Midbrain (tissue), 1 donor: ENCODE measurements at places on chromosomes 5 and 9.

DNA sequence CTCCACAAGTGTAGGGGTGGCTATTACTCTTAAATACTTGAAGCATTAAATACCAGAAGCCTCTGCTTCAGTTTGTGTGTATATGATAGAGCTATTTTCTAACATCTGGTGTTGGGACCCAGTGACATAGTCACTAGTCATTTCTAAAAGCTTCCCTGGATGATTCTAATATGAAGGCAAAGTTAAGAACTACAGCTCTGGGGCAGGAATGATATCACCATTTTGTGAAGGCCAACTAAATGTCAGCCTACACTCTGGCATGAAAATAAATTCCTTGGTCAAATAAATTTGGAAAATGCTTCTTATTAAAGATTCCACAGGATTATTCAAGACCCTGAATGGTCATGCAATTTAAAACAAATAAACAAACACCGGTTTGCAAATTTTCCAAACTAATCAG is 197.7 kb downstream of the PLK2 start:
- no peak for DNase-seq

DNA sequence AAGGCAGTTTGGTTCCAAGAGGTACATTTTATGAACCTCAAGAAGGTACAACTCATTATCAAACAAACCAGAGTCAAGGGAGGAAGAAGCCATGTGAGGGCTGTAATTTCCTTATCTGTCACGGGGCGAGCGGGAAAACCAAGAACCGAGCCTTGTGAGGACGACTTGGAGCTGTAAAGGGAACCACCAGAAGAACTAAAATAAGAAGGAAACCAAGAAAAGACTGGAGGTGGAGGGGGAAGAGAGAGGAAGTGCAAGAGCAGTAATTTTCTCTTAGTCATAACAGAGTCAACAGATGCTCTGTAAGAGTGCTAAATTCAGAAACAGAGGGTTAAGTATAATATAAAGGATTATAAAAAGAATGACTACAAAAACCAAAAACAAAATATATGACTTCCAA is 127.1 kb downstream of the DIRAS2 start:
- DNase-seq = no peak

DNA sequence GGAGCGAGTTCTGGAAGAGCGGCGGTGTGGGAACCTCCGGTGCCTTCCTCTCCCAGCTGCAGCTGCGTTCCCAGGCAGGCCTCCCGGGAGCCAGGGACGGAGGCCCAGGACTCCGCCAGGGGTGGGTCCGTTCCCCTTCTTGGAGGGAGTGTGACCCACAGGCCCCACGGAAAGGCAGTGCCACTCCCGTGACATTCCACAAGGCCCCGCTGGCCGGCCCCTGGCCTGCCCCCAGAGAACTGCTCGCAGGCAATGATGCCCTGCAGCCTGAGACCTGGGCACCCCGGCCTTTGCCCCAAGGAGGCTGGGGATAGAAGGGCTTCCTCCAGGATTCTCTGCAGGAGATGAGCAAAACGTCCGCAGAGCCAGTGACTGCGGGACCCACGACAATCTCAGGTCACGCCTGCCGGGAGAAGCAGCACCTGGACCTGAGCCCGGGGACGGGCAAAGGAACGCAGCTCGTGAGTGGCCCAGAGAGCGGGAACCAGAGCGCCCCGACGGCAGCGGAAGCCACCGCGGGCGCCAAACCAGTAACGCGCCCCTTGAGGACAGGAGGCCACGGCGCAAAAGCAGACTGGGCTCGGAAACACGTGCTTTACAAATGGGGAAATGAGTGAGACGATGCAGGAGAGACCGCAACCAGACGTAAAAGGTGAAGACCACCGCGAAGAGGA is 9.3 kb downstream of the OBP2B start:
- DNase-seq = no peak

GRCh38 chr5:57817001-57817453 is 334.4 kb upstream of the ACTBL2 start:
- no peak for DNase-seq

- DNase-seq = no peak
Measured at GRCh38 chr5:90421136-90421535, 11.6 kb upstream of the CETN3 start.

DNA sequence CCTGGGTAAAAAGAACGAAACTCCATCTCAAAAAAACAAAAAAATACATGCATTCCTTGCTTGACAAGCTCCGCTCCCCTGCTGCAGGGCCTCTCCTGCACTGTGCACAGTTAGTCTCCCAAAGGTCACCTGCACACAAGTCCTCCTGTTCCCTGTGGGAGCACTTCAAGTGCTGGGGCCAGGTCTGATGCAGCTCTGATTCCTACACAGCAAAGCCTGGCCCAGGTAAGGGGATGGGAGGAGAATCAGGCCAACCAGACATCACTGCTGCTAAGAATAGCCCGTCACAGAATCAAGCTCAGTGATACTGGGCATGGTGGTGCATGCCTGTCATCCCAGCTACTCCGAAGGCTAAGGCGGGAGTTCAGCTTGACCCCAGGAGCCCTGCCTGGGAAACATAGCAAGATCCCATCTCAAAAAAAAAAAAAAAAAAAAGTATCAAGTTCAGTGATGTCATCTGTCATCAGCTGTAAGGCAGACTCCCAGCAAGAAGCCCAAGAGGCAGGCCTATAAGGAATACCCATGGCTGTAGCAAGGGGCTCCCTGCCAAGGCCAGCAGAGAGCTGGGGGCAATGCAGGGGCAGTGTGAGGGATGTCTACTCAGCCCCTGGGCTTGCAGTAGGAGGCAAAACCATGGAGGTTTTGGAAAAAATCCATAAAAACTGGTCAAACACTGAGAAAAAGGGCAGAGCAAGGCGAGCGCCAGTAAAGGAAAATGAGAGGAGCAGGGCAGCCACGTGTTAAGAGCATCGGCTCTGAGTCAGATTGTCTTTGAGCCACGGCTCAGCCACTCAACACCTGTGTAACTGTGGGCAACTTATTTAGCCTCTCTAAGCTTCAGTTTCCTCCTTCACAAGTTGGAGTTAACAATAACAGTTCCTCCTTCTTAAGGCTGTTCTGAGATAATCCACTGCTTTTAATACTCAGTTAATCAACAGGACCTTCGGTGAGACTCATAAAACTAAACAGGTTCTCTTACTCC is 3.2 kb downstream of the TPM2 start:
- DNase-seq = no peak

DNA sequence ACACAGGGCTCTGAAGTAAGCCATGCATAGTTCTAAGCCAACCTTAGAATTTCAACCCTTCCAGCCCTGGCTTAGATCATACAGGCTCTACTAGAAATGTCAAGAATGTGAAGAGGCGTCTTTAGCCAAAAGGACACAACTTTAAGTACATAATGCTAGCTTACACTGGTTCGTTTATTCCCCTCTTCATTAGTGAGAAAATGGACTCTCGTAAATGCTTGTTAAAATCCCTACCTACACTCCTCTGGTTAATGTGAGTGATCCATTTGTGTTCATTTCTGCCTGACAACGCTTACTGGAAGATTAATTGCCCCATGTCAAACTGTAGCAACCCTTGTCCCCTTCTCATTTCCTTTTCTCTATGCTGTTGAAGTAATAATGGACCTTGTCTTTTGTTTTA is 149.3 kb upstream of the POU5F2 start:
- no peak for DNase-seq

- DNase-seq = no peak
Measured at GRCh38 chr5:137201876-137202275, 297.2 kb downstream of the SPOCK1 start.

- DNase-seq = no peak
Measured at GRCh38 chr5:110351430-110351829, 375.0 kb downstream of the TMEM232 start.

DNA sequence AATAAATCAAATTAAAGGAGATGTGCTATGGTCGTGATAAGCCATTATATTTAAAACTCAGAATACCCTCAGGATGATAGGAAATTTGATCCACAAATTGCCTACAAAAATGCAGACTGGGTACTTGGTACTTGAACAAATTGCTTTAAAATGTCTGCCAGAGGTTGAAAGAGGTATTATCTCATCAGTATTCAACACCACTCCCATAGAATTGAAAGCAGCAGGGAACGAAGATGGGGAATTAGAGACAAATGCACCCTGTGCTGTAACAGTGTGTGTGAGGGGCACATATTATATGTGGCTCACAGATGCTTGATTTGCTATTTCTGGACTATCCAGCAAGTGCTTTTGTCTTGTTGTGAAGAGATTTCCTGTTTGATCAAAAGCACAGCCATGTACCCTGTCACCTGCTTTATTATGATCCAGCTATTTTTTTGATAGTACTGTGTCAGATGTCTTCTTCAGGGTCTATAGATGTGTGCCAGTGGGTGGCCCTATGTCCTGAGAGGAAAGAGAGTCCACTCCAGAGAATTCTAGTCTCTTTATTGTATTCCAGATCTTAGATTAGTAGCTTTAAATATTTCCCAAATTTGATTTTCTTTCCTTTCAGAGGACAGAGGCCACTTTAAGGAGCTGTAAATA is 120.1 kb downstream of the XRCC4 start:
- DNase-seq = no peak
